ENCODE measurements at places on chromosomes 2 and 18. TPM values are rescaled to one million over a fixed set of nuclear protein-coding genes. Genes with fewer than 3 reads are reported as not detected.

Gene ALLC
- not detected for total RNA-seq

Gene CMPK2
- 9.4 TPM for total RNA-seq

Gene FBXO36
- total RNA-seq = 1.6 TPM

Gene ARID5A
- total RNA-seq = 267 TPM

Gene SPATA3
- total RNA-seq = not detected

Gene CIB4
- not detected for total RNA-seq

Gene LAMA3
- 27.2 TPM for total RNA-seq

DNA sequence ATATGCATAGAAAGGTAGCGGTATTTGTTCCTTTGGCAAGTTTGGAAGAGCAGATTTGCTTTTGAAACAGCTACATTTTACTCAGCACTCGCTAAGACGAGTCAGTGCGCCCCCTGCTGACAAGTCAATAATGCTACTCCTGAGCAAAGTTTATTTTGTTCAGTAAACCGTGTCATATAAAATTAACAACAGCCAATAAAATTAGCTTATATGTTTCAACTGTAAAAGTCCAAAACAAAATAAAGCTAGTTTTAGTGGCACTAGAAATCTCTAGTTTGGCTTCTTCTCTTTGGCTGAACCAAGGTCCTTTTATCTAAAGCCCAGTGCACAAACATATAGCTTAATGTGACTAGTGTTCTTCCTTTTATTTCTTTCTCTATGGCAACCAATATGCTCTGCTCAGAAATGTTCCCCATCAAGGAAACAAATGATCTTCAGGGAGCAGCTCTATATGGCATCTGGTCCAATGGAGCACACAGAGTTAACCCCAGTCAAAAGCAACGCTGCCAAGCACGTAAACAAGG is 4.2 kb upstream of the POU3F3 start:
- H3K4me1 ChIP-seq = peaks cover 13% of the 10 kb centered on the region
- H3K27ac ChIP-seq = no peak overlapping the region
- DNase-seq = no peak
- no peak overlapping the region for H3K4me3 ChIP-seq

- H3K36me3 ChIP-seq = no peaks in the 10 kb centered on the region
- no peak overlapping the region for H3K27ac ChIP-seq
- H3K4me1 ChIP-seq = no peaks in the 10 kb centered on the region
- no peak overlapping the region for H3K4me3 ChIP-seq
- no peaks in the 10 kb centered on the region for H3K27me3 ChIP-seq
- no peak for DNase-seq
These were observed 653.3 kb upstream of the PKDCC start for GRCh38 chr2:41394541-41394940.

DNA sequence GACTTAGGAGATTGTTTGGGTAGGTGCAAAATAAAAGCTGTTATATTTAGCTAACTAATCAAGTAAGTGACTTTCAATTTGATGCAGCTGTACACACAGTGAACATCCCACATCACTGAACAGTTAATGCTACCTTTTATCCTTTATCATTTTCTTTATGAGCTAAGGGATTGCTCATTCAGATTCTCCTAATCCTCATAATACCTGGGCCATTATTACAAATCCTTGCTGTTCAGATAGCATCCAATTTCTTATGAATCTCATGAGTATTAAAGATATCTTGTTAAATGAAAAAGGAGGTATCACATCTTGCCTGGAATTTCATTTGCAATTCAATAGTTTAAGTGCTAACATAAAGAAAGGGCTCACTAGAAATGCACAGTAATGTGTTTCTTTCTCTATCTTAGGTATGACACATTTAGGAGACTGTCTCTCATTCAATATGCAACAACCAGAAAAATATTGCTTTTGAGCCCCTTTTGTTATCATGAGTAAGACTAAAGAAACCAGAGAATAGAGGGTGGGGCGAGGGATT is 918.5 kb downstream of the CBLN2 start:
- no peaks in the 10 kb centered on the region for H3K27me3 ChIP-seq
- no peaks in the 10 kb centered on the region for H3K4me1 ChIP-seq
- H3K4me3 ChIP-seq = no peak overlapping the region
- no peak overlapping the region for H3K27ac ChIP-seq
- H3K36me3 ChIP-seq = no peaks in the 10 kb centered on the region

DNA sequence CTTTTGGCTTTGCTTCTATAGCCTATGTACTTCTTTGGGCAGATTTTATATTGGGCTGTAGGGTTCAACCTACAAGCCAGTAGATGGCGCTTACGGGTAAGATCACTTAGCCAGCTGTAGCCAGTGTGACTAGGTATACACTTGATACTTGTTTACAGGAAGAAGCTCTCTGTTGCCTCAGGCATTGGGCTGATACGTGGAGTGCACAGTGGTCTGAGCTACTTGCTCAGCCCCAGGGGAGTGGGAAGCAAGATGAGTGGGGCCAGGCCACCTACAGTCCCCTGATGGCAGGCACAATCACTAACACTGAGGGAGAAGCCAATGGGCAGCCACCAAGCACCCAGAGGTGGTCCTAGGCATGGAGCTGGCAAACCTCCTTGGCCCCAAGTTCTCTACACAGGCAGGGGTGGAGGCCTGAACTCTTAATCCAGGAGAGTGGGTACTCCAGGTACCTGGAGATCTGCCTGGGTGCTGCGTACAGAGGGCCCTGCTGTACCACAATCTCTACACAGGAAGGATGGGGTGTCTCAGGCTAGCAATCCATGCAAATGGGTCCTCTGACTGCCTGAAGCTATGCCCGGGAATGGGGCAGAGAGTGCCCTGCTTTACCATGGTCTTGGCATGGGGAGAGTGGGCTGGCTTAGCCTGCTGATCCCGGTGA is 122.2 kb downstream of the NCOA1 start:
- no peak for DNase-seq
- no peaks in the 10 kb centered on the region for H3K27me3 ChIP-seq
- H3K4me1 ChIP-seq = no peaks in the 10 kb centered on the region
- no peaks in the 10 kb centered on the region for H3K36me3 ChIP-seq
- H3K4me3 ChIP-seq = no peak overlapping the region
- no peak overlapping the region for H3K27ac ChIP-seq

GRCh38 chr2:177078416-177078815 is 134.2 kb upstream of the HNRNPA3 start:
- no peaks in the 10 kb centered on the region for H3K4me1 ChIP-seq
- no peak overlapping the region for H3K4me3 ChIP-seq

DNA sequence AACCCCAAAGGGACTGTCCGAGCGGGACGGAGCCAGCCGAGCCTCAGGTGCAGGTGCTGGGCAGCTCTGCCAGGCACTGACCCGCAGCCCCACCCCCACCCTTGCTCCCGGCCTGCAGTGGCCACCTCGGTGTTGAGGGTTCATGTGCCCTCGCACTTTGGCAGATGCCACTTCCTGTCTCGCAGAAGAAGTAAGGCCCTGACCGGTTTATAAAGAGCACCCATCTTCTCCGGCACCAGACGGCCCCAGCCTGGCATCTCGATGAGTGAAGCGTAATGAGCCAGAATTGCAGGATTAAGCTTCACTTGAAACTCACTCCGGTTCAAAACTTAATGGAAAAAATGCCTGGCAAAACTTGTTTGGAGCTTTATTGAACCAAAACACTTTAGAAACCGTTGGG is 10.9 kb upstream of the NFATC1 start:
- H3K36me3 ChIP-seq = no peaks in the 10 kb centered on the region
- H3K4me3 ChIP-seq = no peak overlapping the region
- H3K27ac ChIP-seq = no peak overlapping the region
- no peak for DNase-seq
- no peaks in the 10 kb centered on the region for H3K27me3 ChIP-seq

DNA sequence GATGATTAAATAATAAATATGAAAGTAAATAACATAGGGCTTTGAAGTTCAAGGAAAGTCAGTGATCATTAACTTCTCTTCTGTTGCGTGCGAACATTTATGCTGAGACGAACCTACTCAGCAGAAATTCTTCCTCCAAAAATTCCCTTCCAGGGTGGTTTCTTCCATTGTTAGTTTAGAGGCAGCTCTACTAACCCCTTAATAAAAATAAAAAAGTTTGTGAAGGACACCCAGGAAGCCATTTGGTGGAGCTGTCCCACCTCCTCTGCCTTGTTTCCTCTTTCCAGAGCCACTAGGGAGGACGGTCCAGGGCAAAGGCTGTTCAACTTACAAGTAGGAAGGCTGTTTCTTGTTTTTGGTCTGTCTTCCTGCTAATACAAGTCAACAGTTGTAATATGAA is 2.1 kb upstream of the SMAD2 start:
- no peak for DNase-seq
- no peaks in the 10 kb centered on the region for H3K27me3 ChIP-seq
- H3K27ac ChIP-seq = no peak overlapping the region
- peaks cover 4% of the 10 kb centered on the region for H3K4me1 ChIP-seq

Data from ascending aorta (tissue), 2 donors.